ENCODE measurements at places on chromosomes 3 and 15.

DNA sequence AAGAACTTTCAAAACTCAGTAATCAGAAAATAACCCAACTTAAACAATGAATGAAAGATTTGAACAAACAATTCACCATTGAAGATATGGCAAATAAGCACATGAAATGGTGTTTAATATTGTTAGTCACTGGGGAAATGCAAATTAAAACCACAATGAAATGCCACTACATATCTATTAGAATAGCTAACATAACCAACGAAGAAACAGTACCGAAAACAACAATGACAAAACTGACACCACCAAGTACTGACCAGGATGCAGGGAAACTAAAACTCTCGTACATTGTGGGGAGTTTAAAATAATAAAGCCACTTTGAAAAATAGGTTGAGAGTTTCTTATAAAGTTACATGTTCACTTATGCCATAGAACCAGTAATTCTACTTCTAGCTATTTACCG is 69.1 kb downstream of the KBTBD8 start:
- DNase-seq, result no peak

GRCh38 chr3:14793126-14793857 is 25.5 kb upstream of the FGD5 start:
- no peak for DNase-seq

DNA sequence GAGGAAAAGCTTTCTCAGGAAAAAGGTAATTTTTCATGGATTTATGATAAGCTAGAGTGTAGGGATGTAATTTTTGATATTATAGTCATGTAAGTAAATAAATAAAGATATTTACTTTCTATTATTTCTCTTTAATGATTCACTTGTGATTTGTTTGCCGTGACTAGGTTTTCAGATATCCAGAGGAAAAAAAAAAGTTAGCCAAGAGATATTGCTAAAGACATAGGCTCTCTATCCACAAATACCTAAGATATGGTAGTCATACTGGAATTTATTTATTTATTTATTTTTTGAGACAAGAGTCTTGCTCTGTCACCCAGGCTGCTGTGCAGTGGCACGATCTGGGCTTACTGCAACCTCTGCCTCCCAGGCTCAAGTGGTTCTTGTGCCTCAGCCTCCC is 59.9 kb downstream of the AP4E1 start:
- no peak for DNase-seq

- DNase-seq, result no peak
Observed at GRCh38 chr3:100226712-100227429, 33.9 kb upstream of the TBC1D23 start.

DNA sequence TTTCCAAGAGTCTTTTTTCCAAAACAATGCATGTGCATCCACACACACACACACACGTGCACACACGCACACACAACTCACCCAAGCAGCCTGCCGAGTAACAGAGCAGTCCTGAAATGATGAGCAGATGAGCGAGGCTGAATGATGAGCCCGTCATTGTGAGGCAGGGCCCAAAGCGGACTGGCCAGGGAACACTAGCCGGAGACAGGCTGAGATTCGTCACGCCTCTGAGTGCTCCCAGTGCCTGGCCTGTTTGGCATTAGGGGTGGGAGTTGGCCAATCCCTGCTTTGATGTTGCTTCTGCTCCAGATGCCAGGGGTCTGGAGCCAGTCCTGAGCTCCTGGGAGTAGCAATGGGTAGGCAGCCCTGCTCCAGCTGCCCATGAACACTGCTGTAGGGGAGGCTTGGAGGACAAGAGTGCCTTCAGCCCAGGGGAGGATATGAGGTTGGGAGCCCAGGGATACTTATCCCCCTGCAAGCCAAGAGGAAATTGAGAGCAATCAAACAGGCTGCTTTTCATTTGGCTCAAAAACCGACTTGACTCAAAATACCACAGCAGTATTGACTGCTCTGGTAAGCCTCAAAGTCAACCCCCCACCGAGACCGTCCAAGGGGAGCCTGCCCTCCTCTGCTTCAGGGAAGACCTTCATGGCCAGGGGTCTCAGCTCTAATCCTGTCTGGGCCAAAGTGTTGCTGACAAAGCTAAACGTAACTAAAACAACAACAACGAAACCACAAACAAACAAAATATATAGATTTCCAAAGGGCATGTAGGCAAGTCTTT is 22.9 kb downstream of the COLQ start:
- DNase-seq, result no peak

DNA sequence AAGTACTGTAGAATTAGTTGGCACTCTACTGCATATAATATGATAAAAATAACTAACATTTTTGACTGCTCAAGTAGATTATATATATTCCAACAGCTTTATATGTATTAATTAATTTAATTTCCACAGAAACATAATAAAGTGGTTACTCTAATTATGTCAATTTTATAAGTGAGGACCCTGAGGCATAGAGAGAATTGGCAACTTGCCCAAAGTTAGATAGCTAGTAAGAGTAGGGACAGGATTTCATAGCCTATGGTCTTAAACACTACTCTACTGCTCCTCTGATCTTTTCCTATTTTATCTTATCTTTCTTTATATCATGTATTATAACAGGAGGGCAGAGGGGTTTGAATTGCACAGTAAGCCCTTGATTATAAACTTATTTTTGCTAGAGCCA is 418.7 kb upstream of the SGO1 start:
- no peak for DNase-seq

DNA sequence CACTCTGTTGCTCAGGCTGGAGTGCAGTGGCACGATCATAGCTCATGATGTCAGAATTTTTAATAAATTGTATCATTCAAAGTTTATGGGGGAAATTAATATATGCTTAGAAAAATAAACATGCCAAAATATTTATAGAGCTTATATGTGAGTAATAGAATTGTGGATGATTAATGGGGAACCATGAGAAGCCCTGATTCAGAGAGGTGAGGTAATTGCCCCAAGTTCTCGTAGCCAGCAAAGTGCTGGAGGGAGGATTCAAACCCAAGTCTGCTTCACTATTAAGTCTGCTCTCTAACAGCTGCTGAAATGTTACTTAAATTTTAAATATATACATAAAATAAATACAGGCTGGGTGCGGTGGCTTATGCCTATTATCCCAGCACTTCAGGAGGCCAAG is 26.2 kb upstream of the IGF2BP2 start:
- DNase-seq, result no peak

GRCh38 chr15:26096581-26096980 is 233.5 kb upstream of the ATP10A start:
- no peak for DNase-seq

DNA sequence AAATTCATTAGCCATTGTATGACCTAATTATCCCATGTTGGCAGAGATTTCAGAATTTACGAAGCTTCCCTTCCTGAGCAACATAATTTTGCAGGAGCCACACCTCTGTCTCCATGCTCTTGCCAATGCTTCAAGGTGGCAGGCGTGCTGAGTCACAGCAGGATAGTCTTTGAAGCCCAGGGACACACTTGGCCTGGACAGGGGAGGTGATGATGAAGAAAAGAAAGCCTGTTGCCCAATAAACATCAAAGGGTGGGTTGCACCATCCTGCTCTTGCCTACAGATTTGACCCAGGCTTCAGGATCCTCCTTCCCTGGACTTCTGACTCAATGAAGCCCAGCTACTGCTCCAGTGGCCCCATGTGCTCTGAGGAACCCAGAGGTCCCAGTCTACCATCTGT is 117.1 kb downstream of the MINAR1 start:
- DNase-seq, result no peak

DNA sequence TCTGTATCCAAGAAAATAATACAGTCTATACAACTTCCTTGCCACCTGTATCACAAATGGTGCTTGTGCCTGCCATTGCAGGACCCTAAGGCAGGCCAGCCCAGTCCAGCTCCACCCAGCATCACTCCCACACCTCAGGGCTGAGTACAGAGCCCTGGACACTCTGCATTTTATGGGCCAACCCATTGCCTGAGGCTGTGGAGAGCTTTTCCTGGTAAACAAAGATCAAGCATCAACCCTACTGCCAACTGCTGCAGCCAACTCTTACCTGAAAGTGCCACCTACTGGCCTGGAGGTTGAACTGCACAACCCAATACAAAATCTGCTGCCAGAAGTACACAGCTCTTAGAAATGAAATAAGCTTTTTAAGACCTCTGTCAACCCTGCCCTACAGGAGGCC is 1082.2 kb downstream of the NAALADL2 start:
- DNase-seq, result no peak

DNA sequence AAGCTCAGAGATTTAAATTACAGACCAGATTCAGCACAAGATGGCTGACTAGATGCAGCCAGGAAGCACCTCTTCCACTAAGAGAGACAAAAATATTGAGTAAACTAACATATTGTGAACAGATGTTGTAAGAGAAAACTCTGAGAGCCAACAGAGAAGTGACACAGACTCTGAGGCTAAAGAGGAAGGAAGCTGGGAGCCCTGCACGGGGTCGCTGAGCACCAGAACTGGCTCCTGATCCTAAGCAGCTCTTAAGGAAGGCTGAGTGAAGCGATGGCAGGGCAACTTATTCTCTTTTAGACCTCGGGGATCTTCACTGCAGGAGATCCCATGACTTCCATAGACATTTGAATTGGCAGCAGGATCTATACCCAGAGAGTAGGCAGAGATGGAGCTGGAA is 578.0 kb upstream of the GRM7 start:
- no peak for DNase-seq

GRCh38 chr15:69042531-69042930 is 28.0 kb downstream of the NOX5 start:
- no peak for DNase-seq

DNA sequence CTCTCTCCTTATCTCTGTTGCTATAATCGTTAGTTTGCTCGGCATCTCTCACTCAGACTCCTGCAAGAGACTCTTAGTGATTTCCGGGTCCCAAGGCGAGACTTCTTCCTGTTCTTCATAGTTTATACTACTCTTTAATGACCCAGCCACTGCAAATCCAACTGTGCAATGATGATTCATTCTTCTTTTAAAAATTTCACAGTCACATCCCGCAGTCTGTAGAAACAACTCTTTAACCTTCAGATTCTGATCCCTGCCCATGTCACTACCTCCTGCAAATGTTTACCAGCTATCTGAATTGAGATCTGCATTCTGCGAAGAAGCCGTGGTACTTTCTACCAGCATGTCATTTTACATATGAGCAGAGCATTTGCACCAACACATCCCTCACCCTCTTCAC is 2.8 kb upstream of the VGLL3 start:
- DNase-seq, result no peak

DNA sequence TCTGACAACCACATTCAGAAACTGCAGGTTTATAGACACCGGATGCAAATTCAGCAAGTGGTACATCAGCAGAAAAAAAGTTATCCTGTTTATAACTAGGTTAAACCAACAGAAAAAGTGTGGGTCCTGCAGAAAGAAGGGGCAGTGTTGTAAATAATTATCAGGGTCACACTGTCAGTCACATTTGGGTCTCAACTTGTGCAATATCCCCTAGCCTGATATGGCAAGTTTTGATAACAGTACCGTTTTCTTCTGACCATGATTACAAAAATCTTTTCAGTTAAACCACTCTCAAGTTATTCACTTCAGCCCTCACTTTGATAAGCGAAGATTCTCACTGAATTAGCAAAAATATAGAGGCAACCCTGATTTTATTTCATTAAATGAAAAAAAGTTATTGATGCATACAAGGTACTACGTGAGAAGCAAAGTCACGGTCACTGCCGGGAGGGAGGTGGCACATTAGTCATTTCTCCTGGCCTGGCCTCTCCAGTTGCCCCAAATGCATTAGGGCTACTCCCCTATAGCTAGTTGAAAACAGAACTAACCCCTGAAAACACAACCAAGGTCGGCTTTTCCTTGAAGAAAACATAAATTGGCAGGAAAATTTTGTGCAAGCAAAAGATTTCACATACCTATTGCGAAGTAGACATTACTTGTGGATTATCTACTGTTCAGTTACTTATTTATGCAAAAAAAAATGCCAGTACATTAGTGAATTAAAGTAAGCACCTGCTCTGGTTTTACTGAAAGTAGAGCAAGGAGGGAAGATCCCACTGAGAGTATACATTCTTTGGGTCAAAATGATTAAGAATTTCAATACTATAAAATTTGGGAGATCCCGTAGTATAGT is 28.6 kb downstream of the IL5RA start:
- DNase-seq, result no peak

DNA sequence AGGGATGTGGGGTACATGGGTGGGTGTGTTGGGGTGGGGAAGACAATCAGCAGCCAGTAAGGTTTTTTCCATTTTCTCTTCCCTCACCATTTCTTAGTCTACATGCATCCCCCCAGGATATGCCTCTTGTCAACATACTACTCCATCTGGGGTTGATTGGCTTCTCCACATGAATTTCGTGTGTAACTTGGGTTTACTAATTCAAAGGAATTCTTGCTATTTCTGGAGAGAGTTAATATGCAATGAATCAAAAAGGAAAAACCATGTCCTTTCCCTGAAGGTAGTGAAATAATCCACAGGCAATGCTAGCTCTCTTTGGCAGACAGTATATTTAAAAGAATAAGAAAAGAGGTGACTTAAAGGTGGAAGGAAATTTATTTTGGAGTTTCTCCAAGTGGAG is 198.4 kb downstream of the EBLN2 start:
- no peak for DNase-seq

- DNase-seq, result no peak
Observed at GRCh38 chr3:66398228-66399025, 102.4 kb downstream of the LRIG1 start.

Measured in activated CD8-positive, alpha-beta memory T cell treated with anti-CD3 and anti-CD28 coated beads for 1 hour (primary cell).